Stimulated activated CD8-positive, alpha-beta memory T cell treated with anti-CD3 and anti-CD28 coated beads, Interleukin-4, amount 100 ng/mL, for 4 hours (primary cell): ENCODE measurements at places on chromosomes 1 and 21.

DNA sequence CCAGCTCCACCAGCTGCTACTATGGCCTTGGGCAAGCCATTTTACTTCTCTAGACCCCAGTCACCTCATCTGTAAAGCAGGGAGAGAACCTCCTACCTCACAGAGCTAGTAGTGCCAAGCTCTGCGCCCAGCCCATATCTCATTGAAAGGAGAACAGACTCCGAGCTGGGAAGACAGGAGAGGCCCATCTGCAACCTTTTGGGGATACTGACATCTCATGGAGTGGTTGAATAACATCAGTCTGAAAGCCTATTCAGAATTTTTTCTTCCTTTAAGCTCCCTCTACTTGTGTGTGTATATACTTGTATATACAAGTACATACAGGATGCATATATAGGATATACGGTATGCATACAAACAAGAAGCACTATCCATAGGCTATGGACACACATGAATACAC is 279.5 kb upstream of the POU3F1 start:
- DNase-seq: no peak

DNA sequence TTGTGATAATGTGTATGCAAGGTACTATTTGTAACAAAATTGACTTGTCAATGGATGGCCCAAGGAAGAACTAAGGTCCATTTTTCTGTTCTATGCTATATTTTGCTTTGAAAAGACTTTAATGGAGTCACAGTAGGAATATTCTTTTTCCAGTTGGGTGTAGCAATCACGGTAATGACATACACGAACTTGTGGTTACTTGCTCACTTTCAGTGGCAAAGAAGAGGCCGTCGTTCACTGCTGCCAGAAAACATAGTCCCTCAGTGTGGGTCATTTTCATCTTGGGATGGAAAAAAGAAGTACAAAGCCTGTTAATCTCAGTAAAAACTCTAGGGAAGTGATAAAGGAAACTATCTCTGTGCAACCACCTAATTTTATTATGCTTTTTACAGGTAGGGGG is 47.8 kb upstream of the LAMC2 start:
- no peak for DNase-seq

GRCh38 chr21:42524341-42525028 is 10.8 kb downstream of the SLC37A1 start:
- peak; percentile 40 for DNase-seq

DNA sequence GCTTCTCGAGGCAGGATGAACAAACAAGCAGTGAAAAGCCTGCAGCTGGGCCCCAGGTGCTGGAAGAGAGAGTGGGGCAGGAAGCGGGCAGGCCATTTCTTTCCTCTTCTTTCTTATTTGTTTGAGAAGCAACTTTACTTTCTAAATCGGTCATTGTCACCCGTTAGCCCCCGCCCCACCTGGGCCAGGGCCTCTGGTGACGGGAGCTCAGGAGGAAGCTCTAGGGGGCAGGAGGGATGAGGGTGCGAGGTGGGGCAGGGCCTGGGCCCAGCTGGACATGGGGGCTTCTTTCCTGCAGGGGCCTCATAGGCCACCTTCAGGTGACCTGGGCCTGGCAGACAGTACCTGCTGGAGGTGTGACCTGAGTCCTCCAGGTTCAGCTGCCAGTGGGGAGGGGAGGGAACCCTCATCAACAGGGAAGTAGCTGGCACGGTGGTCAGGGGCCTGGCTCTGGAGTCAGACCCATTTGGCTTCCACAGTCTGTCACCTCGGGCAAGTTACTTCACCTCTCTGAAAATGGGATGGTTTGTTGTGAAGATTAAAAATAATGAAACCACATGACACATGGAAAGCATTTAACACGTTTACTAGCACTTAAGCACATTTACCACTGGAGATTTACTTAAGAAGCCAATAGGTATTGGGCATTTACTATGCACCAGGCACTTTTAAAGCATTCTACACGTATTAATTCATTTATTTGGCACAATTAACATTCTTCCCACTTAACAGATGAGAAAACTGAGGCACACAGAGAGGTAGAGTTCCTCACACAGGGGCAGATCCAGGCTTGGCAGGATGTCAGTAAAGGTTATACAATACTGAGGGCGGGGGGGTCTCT is 54.1 kb upstream of the ID3 start:
- no peak for DNase-seq

GRCh38 chr1:163807331-163808049 is 485.7 kb downstream of the NUF2 start:
- no peak for DNase-seq

DNA sequence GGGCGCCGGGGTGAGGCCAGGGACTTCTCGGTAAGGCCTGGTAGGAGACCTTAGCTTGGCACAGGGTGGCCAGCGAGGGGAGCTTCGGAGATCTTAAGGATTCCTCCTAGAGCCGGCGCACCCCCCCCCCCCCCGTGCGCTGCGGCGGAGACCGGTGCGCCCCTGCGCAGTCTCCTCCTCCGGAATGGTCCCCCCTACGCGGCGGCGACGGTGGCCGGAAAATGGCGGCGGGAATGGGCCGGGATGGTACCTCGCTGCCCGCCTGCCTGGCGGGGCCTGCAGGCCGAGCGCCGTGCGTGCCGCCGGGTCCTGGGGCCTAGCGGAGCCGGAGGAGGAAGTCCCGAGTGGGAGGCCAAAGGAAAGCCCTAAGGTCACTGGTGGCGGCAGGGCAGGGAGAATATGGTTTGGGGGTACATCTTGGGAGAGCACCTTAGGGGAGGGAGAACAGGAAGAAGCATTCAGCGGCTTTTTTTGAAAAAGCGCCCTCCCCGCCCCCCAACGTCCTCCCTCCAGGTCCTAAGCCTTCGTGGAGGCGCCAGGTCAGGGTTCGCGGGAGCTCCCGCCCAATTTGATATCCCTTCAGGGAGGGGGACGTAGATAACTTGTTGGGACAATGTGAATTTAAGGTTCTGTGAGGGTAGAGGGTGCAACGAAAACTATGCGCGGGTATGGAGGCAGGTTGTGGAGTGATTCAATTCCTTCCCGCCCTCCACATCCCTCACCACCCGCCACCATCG is 429 bp downstream of the SRRM1 start:
- no peak for DNase-seq

DNA sequence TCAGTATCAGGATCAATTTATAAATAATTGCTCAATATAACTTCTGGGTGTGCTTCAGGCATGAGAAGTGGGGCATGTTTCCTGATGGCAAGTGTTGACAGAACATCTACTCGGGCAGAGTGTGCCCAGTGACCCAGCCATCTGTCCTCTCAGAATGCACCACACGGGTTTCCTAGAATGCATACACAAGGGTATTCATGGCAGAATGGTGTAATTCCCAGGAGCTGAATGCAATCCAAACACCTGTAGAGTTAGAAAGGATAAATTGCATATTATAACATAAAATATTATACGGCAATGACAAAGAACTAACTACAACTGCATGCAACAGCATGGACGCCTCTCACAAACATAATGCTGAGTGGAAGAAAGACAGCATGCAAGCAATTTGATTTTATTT is 391.9 kb downstream of the SIPA1L2 start:
- no peak for DNase-seq

DNA sequence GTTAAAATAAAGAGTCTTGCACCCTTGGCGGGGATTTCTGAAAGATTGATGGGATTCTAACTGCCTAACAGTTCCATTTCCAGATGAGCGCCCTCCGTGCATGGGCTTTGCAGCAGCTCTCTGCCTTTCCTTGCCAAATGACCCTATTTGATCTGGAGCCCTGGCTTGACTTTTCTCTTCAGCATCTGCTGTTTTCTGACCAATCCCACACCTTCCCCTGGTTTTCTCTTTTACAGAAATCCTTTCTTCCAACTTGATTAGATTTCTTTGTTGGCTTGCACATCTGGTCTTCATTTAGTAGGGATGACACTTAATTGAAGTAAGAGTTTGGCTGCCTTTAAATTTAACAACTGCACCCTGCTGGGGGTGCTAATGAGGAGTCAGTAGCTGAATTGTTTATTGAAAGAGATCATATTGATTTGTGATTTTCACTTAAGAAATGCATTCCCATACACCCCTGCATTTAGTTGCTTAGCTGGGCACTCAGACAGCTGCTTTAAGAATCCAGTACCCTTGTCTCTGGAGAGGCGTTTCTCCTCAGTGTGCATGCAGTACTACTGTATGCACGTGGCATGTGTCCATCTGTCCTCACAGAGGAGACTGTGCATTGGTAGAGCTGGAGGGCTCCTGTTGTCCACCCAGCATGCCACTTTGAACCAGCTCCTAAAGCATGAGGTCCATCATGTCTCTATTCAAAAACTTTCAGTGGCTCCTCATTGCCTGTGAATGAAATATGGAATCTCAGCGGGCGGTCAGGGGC is 99.7 kb downstream of the NOS1AP start:
- DNase-seq: no peak

- no peak for DNase-seq
Measured at GRCh38 chr1:45246760-45247159, 40.4 kb upstream of the ZSWIM5 start.

- DNase-seq: no peak
Measured at GRCh38 chr1:220113136-220113695, 19.3 kb downstream of the IARS2 start.

- DNase-seq: no peak
Measured at GRCh38 chr1:3825356-3825755, 29.1 kb upstream of the LRRC47 start.

DNA sequence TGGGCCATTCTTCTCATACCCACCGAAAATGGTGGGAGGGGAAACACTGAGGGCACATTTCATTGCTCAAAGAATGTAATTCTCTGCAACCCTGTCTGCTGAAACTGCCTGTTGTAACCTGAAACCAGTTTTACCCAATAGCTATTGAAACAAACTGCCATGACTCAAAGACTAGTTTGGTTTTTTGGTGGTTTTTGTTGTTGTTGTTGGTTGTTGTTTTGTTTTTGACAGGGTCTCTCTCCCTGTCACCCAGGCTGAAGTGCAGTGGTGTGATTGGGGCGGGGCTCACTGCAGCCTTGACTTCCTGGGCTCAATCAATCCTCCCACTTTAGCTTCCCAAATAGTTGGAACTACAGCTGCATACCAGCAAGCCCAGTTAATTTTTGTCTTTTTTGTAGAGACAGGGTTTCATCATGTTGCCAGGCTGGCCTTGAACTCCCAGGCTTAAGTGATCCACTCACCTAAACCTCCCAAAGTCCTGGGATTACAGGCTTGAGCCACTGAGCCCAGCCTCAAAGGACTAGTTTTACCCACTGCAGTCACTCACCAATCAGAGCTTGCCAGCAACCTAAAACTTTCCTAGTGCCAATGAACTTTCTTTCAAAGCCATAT is 2.1 kb upstream of the IPP start:
- no peak for DNase-seq

DNA sequence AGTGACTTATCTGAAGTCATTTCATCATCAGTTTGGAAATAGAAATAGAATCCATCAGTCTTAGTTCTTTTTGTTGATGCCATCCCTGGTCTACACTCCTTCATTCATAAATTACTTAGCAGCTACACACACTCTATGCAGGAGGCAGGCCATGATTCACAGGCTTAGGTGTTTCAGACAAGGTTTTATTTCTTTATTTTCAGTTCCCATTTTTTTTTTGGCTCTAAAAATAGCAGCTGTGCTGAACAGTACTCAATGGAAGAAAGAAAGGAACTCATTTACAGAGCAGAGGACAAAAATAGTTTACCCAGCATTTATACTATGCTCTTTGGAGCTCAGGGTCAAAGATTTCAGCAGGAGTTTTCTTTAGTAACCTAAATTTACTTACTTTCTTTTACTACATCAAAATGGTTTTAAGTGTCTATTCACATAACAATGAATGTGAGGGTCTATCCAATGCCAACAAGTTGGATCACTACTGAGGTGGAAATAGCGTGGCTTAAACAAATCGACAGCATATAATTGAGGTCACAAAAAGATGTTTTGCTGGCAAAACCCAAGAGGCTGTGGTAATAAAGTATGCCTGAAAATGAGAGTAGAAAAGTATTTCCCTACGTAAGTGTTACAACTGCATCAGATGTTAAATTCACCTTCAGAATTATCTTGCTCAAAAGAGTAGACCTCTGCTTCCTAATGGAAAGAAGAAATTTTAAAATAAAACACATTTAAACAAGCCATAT is 7.7 kb downstream of the KRTAP19-8 start:
- DNase-seq: no peak

- DNase-seq: no peak
Measured at GRCh38 chr1:171434717-171435346, 50.5 kb upstream of the PRRC2C start.

DNA sequence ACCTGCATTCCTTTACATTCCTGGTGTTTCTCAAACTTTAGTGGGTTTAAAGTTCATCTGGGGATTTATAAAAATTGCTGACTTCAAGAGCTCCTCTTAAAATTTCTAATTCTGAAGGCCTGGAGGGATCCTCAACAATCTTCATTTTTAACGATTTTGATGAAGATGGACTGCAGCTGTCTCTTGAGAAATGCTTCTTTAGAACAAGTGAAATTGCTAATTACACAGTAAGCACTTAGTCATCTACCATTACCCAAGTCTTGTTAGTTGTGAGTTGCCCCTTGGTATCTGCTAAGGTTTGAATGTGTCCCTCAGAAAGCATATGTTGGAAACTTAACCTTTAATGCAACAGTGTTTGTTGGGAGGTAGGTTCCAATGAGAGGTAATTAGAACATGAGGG is 163.7 kb downstream of the LTN1 start:
- DNase-seq: no peak
